ENCODE measurements at places on chromosomes 7 and 10. TPM values are rescaled to one million over a fixed set of nuclear protein-coding genes. Genes with fewer than 3 reads are reported as not detected.

Gene RARRES2
- total RNA-seq = not detected

Gene WDFY4
- total RNA-seq = 2.4 TPM

Gene JAKMIP3
- 0.28 TPM for total RNA-seq

Gene STEAP1B
- not detected for total RNA-seq

Gene MMD2
- total RNA-seq = not detected

Gene NKX2-3
- not detected for total RNA-seq

Gene GPR22
- not detected for total RNA-seq

- DNase-seq = no peak
Measured at GRCh38 chr7:105920766-105921165, 42.3 kb upstream of the CDHR3 start.

- no peak for DNase-seq
Measured at GRCh38 chr10:120746001-120746777, 105.0 kb upstream of the WDR11 start.

DNA sequence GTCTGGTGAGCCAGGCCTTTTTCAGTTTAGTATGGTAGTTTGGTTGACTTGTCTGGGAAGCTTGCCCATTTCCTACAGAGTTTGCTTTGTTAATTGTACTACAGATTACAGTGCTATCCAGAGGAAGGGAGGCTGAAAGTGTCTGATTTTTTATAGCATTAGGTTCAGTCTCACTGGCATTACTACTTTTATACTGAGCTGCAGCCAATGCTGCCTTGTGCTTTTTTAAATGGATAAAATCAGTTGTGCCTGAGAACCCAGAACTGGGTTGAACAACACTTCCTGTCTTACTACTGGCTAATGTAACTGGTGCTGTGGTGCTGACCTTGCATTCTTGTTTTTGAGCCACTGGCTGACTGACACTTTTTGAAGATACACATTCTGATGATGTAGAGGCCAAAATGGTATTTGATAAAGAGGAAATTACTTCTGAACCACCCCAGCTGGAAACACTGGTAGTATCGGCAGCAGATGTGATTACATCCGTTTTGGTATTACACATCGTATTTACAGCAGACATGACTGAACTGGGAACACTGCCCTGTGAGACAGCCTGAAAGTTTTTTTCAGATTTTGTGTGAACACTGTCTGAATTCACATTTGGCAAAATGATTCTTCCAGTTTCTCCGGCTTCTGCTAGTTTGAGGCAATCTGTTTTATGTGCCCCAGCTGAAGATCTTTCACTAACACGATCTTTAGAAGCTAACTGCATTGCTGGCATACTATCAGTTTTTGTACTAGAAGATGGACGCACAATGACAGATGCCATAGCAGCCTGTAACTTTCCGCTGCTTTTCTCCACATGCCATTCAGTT lies 74.1 kb downstream of the NRBF2 start:
- DNase-seq = no peak

DNA sequence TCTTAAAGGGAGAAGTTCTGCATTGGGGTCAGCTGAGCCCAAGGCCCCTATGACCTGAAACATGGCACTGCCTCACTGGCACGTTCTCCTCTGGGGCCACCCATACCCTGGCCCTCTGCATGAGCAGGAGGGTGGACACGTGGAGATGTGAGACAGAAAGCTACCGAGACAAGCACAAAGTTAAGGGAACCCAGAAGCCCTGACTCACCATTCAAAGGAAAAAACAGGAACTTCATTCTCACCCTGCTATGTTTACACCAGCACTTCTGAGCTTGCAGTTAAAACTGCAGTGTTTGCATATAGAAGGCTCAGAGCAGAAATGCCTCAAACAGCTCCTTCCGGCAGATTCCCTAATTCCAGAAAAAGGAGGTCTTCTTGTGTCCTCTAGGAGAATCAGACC lies 41.7 kb downstream of the DENND11 start:
- DNase-seq = no peak

- DNase-seq = peak; percentile 67
Measured at GRCh38 chr7:50339990-50340500, 35.5 kb downstream of the IKZF1 start.

DNA sequence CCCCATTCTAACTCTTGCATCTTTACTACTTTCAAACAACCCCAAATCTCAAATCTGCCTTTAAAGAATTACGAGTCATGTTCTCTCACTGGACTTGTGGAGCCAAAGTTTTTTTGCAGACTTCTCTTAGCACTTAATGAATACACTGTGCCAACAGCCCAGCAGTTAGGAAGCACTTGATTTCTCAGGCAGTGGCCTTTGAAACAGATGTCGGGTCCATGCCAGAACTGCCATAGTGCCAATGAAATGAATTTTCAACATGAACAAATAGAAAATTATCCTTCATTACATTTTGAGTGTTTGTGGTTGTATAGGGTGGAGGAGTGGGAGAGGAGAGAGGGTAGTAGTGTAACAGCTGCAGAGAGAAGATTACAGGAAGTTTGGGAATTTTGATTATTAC lies 5.9 kb downstream of the BORCS7 start:
- no peak for DNase-seq

- peak; percentile 60 for DNase-seq
Measured at GRCh38 chr7:151010307-151011096, 13.8 kb downstream of the ATG9B start.

- DNase-seq = no peak
Measured at GRCh38 chr10:129122846-129123245, 344.2 kb upstream of the MGMT start.

GRCh38 chr10:80441831-80442230 lies 12.3 kb upstream of the TSPAN14 start:
- no peak for DNase-seq

DNA sequence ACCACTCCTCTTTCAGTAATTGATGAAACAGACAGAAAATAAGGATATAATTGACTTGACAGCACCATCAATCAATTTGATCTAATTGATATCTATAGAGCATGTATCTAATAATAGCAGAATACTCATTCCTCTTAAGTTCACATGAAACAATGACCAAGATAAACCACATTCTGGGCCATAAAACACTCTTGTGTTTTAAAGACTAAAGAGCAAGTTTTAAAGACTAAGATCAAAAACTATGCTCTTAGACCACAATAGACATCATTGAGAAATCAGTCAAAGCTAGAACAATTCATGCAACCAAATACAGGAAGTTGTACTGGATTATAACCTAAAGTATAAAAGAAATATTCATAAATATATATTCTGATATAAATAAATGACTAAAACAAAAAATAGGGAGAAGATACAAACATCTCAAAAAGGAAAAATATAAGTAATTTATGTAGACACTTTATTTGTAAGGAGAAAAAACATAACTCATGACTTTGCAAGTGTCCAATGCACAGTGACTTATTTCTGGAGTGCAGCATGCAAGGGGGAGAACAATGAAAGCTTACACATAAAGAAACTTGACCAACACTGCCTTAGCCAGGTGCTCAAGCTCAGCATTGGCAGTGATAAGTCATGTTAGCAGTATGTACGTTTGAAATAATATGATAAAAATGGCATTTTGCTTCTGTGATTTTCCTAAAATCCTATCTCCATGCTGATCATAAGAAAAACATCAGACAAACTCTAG lies 312.7 kb upstream of the IGFBP3 start:
- no peak for DNase-seq

GRCh38 chr7:29126804-29127203 lies 19.5 kb downstream of the CPVL start:
- no peak for DNase-seq

- DNase-seq = no peak
Measured at GRCh38 chr10:88110822-88111221, 247.4 kb downstream of the PTEN start.
